ENCODE measurements at places on chromosomes 7 and 10. TPM values are rescaled to one million over a fixed set of nuclear protein-coding genes. Genes with fewer than 3 reads are reported as not detected.

NUTM2E gene
- total RNA-seq = 0.12 TPM

EMX2 gene
- total RNA-seq = not detected

SORCS1 gene
- not detected for total RNA-seq

PNLIPRP3 gene
- total RNA-seq = not detected

MSS51 gene
- total RNA-seq = 2.9 TPM

ABCA13 gene
- not detected for total RNA-seq

ALOX5 gene
- total RNA-seq = 13.6 TPM

ELMO1 gene
- total RNA-seq = 92.3 TPM

CREB5 gene
- total RNA-seq = not detected

GBF1 gene
- 37.7 TPM for total RNA-seq

CCDC172 gene
- not detected for total RNA-seq

ATAD1 gene
- total RNA-seq = 42.7 TPM

SPACDR gene
- total RNA-seq = 2.3 TPM

CYP2E1 gene
- total RNA-seq = not detected

Measured in activated naive CD4-positive, alpha-beta T cell treated with anti-CD3 and anti-CD28 coated beads, Interleukin-2, amount 10 ng/mL, durations not matched to agents 5 hours and 36 hours (primary cell).